T-helper 17 cell (primary cell): ENCODE measurements at places on chromosomes 1 and 21.
A peak's percentile ranks its signal among the peaks of the same experiment; 100 is the strongest.

DNA sequence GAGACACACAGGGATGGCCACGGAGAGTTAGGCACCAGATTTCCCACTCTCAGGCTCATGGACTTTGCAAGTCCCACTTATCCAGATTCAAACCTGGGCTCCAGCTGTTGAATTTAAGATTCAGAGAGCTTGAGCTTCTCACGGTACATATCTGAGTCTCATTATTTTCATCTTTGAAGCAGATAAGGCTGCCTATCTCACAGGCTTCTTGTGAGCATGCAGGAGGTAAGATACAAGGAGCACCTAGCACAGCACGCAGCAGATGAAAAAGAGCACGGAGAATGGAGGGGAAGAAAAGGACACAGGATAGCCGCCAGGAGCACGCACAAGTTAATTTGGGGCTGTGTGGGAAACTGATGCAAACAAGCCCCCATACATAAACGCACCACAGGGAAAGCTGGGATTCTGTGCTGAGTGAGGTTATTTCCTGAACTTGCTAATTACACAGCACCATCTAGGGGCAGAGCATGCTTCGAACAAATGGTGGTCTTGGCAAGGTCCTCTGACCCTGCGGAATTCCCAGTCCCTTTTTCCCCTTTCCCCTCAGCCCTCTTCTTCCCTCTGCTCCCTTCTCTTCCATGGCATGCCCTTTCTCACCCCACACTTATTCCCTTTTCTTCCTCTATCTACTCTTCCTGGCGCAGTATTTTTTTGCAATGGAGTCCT lies 134.7 kb upstream of the VANGL1 start:
- H3K27ac ChIP-seq = no peak overlapping the region
- no peaks in the 10 kb centered on the region for H3K36me3 ChIP-seq
- no peaks in the 10 kb centered on the region for H3K4me1 ChIP-seq
- no peak overlapping the region for H3K4me3 ChIP-seq
- no peak for DNase-seq

DNA sequence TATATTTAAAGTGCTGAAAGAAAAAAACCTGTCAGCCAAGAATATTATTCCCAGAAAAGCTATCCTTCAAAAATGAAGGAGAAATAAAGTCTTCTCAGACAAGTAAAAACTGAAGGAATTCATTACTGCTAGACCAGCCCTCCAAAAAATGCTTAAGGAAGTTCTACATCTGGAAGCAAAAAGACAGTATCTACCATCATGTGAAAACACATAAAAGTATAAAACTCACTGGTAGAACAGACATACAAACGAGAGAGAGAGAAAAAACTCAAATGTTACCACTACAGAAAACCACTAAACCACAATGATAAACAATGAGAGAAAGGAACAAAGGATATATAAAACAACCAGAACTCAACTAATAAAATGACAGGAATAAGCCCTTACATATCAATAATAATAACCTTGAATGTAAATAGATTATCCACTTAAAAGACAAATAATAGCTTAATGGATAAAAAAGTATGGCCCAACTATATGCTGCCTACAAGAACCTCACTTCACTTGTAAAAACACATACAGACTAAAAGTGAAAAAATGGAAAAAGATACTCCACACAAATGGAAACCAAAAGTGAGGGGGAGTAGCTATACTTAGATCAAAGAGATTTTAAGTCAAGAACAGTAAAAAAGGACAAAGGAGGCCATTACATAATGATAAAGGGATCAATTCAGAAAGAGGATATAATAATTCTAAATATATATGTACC lies 22.0 kb downstream of the NSL1 start:
- H3K27ac ChIP-seq = no peak overlapping the region
- H3K36me3 ChIP-seq = peaks cover 5% of the 10 kb centered on the region

DNA sequence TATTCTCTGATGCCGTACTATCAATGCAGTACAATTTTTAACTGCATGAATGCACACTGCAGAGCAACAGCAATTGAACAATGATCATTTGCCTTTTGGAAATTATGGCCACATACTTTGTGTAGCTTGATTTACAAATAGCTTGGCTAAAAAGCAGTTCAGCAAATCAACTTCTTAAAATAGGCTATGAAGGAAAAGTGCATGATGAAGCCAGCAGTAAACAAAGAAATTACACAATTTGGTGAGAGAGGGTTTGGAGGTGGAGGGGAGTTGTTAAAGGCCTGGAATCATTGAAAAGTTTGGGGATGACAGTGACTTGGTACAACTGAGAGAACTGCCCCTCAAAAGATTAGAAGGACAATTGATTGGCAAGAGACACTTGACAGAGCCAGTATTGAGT lies 6.5 kb downstream of the PIGM start:
- H3K4me3 ChIP-seq = no peak overlapping the region
- peaks cover 25% of the 10 kb centered on the region for H3K4me1 ChIP-seq
- peaks cover 2% of the 10 kb centered on the region for H3K36me3 ChIP-seq
- no peak overlapping the region for H3K27ac ChIP-seq
- DNase-seq = no peak
- H3K27me3 ChIP-seq = no peaks in the 10 kb centered on the region

GRCh38 chr1:112818990-112819689 lies 104.0 kb upstream of the PPM1J start:
- DNase-seq = no peak
- H3K4me1 ChIP-seq = peaks cover 5% of the 10 kb centered on the region
- no peak overlapping the region for H3K4me3 ChIP-seq
- peaks cover 2% of the 10 kb centered on the region for H3K36me3 ChIP-seq

DNA sequence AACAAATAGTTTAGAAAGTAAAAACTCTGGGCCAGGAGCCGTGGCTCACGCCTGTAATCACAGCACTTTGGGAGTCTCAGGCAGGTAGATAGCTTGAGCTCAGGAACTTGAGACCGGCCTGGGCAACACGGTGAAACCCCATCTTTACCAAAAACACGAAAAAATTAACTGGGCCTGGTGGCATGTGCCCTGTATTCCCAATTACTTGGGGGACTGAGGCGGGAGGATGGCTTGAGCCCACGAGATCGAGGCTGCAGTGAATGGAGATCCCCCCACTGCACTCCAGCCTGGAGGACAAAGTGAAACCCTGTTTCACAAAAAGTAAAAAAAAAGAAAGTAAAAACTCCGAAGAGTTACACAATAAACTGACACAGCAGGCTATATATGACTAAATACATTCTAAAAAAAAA lies 10.6 kb downstream of the CEP170 start:
- H3K4me1 ChIP-seq = peaks cover 8% of the 10 kb centered on the region
- H3K27ac ChIP-seq = no peak overlapping the region
- no peak overlapping the region for H3K4me3 ChIP-seq
- H3K36me3 ChIP-seq = peaks cover 2% of the 10 kb centered on the region
- H3K27me3 ChIP-seq = no peaks in the 10 kb centered on the region

- H3K27me3 ChIP-seq = no peaks in the 10 kb centered on the region
- no peak overlapping the region for H3K4me3 ChIP-seq
- peak; percentile 58 for DNase-seq
Observed at GRCh38 chr21:45138199-45139002, 64.0 kb downstream of the ADARB1 start.

DNA sequence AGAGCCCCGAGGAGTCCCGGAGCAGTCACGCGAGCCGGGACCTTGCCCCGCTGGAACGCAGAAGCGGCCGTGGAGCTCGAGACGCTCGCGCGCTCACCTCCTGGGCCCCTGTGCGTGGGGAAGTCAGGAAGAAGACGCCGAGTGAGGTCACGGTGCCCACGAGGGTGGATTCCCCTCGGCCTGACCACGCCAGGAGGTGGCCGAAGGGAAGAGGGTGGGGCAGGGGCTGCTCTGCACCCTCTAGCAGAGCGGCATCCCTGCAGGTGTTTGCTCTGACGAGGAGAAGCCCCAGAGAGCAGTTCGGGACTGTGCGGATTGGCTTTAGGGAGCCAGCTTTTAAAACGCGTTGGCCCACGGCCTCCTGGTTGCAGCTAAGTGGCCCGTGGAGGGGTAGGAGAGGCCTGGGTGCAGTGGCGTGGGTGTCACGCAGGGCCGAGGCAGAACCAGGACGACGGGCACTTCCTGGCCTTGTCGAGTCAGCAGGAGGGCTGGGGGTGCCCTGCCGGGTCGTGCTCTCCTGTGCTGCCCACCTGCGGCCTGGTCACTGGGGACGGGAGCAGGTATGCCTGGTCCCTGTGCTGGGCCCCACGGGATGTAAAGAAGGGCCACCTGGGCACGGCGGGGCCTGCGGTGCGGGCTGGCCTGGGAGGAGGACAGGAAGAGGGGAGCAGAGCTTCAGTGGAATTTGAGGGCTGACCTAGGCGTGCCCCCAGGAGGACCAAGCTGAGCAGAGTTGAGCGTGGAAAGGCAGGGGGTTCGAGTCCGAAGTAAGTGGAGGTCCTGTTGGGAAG lies 1.0 kb downstream of the PDXK start:
- no peaks in the 10 kb centered on the region for H3K27me3 ChIP-seq
- peaks cover 15% of the 10 kb centered on the region for H3K4me1 ChIP-seq
- peak overlapping the region; percentile 67 for H3K27ac ChIP-seq
- no peaks in the 10 kb centered on the region for H3K36me3 ChIP-seq

GRCh38 chr1:112021263-112021662 lies 31.8 kb upstream of the KCND3 start:
- no peak overlapping the region for H3K27ac ChIP-seq
- H3K4me1 ChIP-seq = no peaks in the 10 kb centered on the region
- peaks cover 4% of the 10 kb centered on the region for H3K36me3 ChIP-seq
- no peak overlapping the region for H3K4me3 ChIP-seq

GRCh38 chr1:84763912-84764680 lies 73.8 kb upstream of the SSX2IP start:
- H3K4me1 ChIP-seq = peaks cover 3% of the 10 kb centered on the region
- H3K4me3 ChIP-seq = no peak overlapping the region
- no peak overlapping the region for H3K27ac ChIP-seq
- H3K36me3 ChIP-seq = peaks cover 2% of the 10 kb centered on the region

- H3K4me3 ChIP-seq = peak overlapping the region; percentile 52
- peaks cover 69% of the 10 kb centered on the region for H3K4me1 ChIP-seq
- H3K27me3 ChIP-seq = no peaks in the 10 kb centered on the region
- H3K36me3 ChIP-seq = peaks cover 7% of the 10 kb centered on the region
- DNase-seq = no peak
Observed at GRCh38 chr1:159914252-159915018, 10.9 kb downstream of the TAGLN2 start.

DNA sequence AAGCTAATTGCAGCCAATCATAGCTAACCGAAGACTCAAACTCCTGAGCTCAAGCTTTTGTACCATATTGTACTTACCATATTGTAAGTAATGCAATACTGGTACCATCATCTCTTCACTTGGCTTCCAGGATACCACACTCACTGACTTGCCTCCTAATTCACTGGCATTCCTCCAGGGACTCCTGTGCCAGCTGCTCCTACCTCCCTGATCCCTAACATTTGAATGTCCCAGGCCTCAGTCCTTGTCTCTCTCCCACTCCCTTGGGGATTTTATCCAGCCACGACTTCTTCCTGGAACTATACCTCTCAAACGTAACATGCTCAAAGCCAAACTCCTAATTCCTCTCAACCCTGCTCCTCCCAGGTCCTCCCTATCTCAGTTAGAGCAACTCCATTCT lies 33.8 kb downstream of the USP48 start:
- H3K27ac ChIP-seq = no peak overlapping the region
- DNase-seq = no peak
- H3K27me3 ChIP-seq = no peaks in the 10 kb centered on the region
- no peak overlapping the region for H3K4me3 ChIP-seq
- peaks cover 9% of the 10 kb centered on the region for H3K4me1 ChIP-seq

DNA sequence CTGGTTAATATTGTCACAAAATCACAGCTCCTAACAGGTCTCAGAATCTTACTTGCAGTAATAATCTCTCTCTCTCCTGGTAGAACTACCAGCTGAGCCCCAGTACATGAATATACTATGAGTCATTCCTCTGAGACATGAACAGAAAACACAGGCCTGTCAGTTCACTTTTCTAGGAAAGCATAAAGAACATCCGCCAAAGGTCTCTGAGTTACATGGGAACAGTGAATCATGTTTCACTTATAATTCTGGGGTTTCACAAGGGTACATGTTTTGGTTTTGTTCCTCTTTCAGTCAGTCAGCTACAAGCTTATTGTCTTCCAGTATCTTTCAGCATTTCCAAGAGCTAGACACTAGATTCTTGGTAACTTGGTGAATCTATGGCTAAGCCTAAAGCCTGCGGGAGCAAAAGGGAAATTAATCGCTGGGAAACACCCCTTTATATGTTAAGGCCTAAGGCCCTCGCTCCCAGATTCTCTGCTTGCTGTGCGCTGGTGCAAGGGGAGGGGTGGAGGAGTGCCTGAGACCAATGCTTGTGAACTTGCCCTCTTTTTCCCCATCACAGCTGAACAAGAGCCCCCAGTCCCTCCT lies 31.7 kb downstream of the IFNGR2 start:
- no peaks in the 10 kb centered on the region for H3K27me3 ChIP-seq
- no peak for DNase-seq
- peak overlapping the region; percentile 93 for H3K27ac ChIP-seq
- peak overlapping the region; percentile 3 for H3K4me3 ChIP-seq
- peaks cover 19% of the 10 kb centered on the region for H3K4me1 ChIP-seq

- H3K27me3 ChIP-seq = peaks cover 37% of the 10 kb centered on the region
- no peaks in the 10 kb centered on the region for H3K36me3 ChIP-seq
- peaks cover 2% of the 10 kb centered on the region for H3K4me1 ChIP-seq
- no peak overlapping the region for H3K4me3 ChIP-seq
- no peak for DNase-seq
Observed at GRCh38 chr21:36459098-36459497, 20.8 kb downstream of the CLDN14 start.

DNA sequence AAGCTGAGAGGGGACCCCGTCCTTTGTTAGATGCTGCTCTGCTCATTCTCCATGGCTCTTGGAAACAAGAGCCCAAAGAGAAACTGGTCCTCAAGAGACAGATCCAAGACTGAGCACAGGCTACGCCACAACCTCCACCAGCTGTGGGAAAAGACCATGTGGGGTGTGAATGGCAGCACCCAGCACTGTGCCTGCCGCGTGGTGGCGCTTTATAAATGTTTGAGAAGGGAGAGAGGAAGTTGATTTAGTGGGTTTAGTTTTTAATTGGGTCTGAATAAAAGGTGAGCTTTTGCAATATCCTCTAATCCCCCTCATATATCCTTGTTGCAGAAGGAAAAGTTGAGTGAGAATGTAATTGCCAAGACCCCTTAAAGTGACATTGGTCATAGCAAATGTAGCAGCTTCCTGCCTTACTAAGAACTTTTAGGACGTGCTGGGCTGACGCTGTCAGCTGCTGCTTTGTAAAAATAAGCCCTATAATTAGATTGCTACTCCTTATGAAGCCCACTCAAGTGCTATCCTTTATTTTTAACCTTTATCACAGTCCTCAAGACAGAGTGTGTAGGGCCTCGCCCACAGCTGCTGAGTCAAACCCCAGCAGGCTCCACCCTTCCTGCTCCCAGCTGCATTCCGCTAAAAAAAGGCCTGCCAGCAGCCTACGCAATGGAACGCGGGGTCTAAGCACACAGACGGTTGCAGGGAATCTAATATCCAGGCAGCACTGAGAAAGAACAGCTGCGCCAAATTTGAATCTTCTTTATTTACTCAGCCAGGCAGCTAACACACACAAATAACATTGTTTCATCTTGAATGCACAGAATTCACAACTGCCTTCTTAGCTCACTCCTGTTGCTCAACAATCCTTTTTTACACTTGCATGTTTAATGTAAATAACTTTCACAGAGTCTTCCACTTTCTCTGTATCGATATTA lies 47.4 kb upstream of the PRDX6 start:
- H3K27me3 ChIP-seq = no peaks in the 10 kb centered on the region
- H3K4me1 ChIP-seq = peaks cover 22% of the 10 kb centered on the region
- DNase-seq = peak; percentile 24

- H3K36me3 ChIP-seq = no peaks in the 10 kb centered on the region
- no peak overlapping the region for H3K27ac ChIP-seq
- peak; percentile 20 for DNase-seq
- no peak overlapping the region for H3K4me3 ChIP-seq
- H3K27me3 ChIP-seq = no peaks in the 10 kb centered on the region
Observed at GRCh38 chr1:50873458-50874187, 86.4 kb downstream of the FAF1 start.
